ENCODE measurements at places on chromosomes 5 and 9.

- DNase-seq, result no peak
Measured at GRCh38 chr9:110750272-110750671, 81.7 kb downstream of the MUSK start.

DNA sequence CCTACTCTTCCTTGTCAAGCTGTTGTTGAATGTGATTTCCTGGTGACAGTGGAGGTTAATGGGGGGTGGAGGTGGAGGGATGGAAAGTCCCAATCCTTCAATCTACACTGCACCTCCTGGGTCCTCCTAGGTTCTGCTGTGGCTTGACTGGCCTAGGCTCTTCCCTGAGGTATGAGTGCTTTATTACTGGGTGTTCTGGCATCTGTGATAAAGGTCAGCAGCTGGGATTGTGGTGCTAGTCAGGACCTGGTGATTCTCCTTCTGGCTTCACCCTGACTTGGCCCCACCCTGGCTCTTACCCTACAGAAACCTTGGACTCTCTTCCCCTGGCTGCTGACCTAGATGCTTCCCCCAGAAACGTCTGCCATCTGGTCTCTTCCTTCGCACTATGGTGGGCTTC, 194.3 kb downstream of the ARHGEF28 start:
- no peak for DNase-seq

DNA sequence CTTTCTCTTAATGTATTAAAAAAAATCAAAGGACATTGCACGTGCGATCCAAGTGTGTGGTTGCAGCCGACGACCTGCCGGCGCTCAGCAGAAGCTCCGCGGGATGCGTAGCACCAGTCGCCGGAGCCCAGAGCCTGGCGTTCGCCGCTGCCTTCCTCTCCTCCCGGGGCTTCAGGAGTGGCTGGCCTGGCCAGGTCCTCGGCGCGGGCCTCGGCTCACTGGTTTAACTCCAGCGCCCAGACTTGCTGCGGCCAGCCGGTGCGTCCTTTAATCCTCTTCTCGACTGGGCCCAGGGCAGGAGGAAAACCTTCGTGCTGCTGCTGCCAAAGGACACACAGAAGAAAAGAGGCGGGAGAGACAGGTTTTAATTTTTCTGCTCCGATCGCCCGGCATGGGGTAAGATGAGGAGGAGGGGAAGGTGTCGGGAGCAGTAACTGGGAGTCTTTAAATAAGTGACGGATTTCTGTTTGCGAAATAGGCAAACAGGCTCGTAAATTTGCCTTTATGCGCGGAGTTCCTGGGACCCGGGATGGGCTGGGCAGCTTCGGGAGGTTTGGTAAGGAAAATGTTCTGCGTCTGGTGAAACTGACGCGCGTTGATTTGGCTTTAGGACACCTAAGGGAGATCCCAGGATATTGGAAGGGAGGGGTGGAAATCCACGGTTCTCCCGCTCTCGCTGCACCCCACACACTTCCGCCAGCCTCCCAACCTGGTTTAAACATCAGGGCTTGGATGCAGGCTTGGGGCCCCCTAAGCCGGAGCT, 2.3 kb downstream of the HAND1 start:
- DNase-seq, result no peak

DNA sequence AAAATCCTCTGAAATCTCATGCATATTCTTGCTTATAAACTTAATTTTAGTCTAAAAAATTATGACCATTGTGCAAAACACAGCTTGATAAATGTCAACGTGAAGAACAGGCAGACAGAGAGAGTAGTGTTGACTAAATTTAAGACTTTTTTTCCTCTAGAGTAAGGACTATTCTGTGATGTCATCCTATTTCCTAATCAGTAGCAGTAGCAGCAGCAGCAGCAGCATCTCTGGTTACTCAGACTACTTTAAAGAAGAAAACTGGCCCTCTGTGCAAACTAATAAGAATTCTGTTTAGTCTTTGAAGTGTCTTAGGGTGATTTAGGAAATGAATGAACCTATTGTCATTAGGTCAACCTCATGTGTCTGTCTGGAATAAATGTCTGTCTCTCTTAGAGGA, 403.0 kb downstream of the HINT1 start:
- no peak for DNase-seq

GRCh38 chr5:135045488-135045887, 11.5 kb upstream of the PITX1 start:
- DNase-seq, result no peak
